Daoy (cell line): ENCODE measurements at places on chromosomes 6 and 20. TPM values are rescaled to one million over a fixed set of nuclear protein-coding genes. Genes with fewer than 3 reads are reported as not detected.

- no peak for DNase-seq
Observed at GRCh38 chr6:168310945-168311344, 8.6 kb downstream of the DACT2 start.

- DNase-seq: peak; percentile 83
Observed at GRCh38 chr6:93419304-93420162, at the start of gene EPHA7. Gene EPHA7, minus strand, starts transcription at chr6:93419559. Its CDS starts 218 bp downstream, at chr6:93419341.

DNA sequence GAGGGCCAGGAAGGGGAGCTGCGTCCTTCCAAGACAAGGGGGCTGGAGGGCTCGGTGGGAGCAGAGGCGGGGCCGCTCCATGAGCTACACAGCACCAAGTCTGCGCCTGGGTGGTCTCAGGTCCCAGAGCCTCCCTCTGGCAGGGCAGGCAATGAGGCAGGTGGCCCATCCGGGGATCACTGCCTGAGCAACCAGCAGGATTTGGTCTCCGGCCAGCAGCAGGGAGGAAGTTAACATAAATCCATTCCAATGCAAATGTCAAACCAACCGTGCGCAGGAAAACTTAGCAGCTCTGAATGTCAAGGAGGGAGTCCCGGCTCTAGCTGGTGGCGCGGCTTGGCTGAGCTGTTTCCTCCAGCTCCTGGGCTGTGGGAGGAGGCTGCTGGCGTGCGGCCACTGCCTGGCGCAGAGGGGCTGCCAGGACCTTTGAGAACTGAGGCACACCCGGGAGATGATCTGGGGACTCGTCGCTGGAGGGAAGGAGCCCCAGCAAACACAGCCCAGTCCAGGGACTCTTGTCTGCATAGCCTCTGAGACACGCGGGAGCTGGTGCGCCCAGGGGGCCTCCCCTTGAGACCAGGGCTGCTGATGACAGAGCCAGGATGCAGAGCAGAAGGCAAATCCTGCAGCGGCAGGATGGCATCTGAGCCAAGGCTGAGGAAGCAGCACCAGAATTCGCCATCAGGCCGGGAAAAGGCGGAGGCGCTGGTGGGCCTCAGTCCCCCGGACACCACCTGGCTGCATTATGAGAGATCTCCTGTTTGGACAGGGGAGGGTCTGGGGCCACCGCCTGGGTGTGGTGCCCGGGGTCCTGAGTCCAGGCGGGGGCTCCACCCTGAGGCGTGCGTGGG lies 33.1 kb upstream of the CHRNA4 start:
- peak; percentile 34 for DNase-seq

DNA sequence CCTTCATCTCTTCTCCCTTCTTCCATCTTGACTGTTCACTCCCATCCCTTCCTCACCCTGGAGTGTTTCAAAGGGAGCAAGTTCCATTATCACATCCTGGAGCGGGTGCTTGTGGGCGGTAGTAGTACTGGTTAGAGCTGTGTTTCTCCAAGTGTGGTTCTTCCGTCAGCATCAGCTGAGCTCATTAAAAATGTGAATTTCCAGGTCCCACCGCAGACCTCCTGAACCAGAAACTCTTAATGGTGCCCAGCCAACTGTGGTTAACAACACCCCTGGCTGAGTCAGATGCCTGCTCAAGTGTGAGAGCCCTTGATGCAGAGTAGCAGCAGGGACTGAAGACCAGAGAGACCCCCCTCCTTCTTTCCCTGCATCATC lies 24.4 kb downstream of the ANGPT4 start:
- peak; percentile 79 for DNase-seq

DNA sequence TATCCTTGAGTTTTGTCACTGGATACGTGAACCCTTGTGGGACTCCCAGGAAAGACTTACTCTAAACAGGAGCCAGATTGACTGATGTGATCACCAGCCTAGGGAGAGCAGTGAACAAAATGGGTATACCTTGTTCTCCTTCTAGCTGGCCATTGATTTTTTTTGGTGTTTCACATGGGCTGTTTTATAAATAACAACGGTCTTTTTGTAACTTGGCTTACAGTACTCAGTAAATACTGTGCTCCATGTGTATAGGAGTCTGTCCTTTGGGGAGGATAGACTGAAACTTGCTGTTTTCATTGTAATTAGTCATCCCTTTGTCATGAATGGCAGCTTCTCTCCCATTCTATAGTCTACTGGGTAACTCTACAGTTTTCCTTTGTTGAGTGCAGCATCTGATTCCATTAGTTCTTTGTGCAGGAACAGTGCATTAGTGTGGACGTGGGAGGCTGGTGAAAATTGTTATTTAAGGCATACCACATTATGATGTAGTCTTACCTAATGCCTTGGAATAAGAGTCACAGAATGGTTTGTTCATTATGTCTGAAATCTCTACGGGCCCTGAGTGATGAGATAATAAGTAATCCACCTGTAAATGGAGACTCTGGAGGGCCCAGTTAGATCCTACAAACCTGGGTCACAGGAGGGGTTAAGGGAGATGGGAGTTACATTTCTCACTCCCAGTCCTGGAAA lies 89.5 kb downstream of the TIAM2 start:
- peak; percentile 44 for DNase-seq

DNA sequence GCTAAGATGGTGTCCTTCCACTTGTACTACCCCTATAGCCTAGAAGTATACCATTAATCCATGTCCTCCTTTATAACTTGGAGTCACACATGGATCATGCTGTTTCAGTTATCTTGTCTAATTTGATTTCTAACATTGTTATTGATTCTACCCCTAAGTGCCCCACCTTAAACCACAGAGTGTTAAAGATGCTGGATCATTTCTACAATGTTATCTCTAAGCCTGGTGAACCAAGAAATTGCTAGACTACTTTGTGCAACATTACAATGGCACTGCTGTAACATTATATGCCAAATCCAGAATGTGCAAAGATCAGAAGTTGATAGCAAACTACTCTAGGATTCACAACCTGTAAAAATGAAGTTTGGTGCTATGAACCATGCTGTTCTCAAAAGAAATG lies 1.7 kb downstream of the CGA start:
- no peak for DNase-seq

- no peak for DNase-seq
Observed at GRCh38 chr6:42159431-42160024, 13.6 kb upstream of the GUCA1A start.

- peak; percentile 77 for DNase-seq
Observed at GRCh38 chr6:137313928-137314855, 95.0 kb upstream of the IFNGR1 start.

- DNase-seq: no peak
Observed at GRCh38 chr6:109202409-109203264, 107.3 kb downstream of the CEP57L1 start.

DNA sequence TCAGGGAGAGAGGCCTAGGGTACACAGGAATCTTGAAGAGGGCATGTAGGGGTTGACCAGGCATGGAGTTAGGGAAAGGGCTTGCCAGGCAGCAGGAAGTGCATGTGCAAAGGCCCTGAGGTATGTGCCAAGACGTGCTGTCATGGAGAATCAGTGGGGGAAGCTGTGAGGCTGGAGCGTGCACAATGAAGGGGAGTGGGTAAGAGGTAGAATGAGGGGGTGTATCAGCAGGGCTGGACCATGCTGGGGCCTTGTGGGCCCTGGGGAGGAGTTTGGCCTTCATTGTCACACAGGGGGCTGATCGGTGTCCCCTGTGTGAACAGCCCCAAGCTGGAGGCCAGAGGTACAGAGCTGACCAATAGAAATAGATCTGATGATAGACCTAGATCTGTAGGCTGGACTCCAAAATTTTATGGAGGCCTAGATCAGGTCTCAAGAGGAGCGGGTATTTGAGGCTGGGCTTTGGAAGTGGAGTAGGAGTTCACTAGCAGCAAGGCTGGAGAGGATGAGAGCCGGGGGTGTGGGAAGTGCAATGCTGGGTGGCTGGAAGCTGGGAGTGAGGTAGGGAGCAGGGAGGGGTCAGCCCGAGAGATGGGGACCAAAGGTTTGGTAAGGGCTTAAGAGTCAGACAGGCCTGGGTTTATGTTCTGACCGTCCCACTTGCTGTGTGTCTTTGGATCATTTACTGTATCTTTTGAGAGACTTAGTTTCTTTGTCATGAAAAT lies 3.0 kb downstream of the SRC start:
- no peak for DNase-seq

GRCh38 chr6:122461885-122462284 lies 9.7 kb downstream of the SERINC1 start:
- no peak for DNase-seq

DNA sequence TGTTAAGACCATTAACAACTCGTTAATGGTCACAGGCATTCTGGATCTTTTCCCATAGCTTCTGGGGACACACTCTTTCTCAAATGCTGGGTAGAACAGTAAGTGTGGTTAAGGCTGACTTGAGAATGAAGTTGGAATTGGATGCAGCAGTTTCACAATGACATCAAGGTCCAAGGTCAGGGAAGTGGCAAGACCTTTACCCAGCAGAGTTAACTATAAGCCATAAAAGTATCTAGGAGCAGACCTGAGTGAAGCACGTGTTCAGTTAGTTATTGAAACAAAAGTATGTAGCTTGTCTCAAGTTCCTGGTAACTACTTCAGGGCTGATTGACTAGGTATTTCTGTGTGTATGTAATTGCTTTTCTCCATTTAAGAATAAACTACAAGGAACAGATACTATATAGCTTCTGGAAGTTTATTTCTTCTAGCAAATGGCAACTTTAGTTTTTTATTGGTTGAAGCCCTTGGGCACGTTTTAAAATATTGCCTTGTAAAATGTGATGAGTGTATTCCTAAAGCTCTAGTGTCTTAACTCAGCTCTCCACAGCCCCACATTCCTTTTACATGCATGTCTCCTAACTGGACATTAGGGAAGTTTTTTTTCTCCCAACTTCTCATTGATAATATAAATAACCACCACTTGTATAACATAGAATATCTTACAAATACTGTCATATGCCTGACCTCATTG lies 479.0 kb upstream of the CITED2 start:
- peak; percentile 6 for DNase-seq

- peak; percentile 89 for DNase-seq
Observed at GRCh38 chr6:98845211-98846020, 11.0 kb downstream of the POU3F2 start.

GRCh38 chr6:105757512-105758200 lies 328.5 kb upstream of the PRDM1 start:
- no peak for DNase-seq

- DNase-seq: no peak
Observed at GRCh38 chr6:158115508-158115907, 52.6 kb downstream of the SERAC1 start.

DNA sequence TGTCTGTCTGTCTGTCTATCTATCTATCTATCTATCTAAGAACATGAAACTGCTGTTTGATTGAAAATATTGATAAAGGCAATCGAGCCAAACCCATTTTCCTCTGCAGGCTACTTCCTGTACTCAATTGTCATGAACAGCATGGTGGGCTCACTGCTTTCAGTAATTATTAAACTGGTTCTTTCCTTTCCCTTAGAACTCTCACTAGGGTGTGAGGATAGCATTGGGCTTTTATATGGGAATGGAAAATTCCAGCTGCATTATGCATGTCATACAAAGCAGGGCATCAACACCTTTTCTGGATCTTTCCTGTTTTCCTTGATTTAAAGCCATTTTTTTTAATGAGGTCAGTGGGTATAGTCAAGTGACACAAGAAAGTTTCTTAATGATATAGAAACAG lies 161.0 kb upstream of the SYNCRIP start:
- DNase-seq: no peak

- no peak for DNase-seq
Observed at GRCh38 chr20:37411408-37412219, 65.7 kb downstream of the SRC start.

GRCh38 chr6:14929291-14929690 lies 316.6 kb upstream of the JARID2 start:
- DNase-seq: no peak

- no peak for DNase-seq
Observed at GRCh38 chr20:57467742-57468141, 57.2 kb downstream of the CTCFL start.

- no peak for DNase-seq
Observed at GRCh38 chr20:31706607-31707257, 15.9 kb downstream of the BCL2L1 start.

DNA sequence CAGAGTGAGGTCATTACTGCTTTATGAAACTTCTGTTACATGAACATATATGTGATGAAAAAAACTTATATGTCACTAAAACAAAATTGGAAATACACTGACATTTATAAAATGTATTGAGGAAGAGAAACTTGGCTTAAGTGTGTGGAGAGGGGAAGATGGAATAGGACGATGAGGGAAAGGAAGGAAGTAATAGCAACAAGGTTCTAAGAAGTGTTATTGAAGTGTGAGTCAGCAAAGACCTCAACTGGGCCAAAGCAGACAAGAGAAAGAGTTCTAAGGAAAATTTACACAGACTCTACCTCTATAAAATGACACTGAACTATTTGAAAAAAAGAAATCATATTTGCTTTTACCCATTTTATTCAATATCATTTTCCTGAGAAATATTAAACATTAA lies 38.3 kb downstream of the SNX3 start:
- no peak for DNase-seq

DNA sequence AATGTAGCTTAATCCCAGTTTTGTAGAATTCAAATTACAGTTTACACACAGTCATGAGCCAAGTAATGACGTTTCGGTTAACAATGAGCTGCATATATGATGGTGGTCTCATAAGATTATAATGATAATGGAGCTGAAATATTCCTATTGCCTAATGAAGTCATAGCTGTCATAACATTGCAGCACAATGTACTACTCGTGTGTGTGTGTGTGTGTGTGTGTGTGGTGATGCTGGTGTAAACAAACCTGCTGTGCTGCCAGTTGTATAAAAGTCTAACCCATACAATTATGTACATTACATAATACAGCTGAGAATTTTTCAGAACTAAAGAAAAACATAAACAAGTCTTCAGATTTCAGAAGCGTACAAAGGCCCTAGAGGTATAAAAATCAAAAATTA lies 66.7 kb upstream of the ARID1B start:
- DNase-seq: no peak

GRCh38 chr6:5986861-5987260 lies 19.9 kb downstream of the NRN1 start:
- no peak for DNase-seq

DNA sequence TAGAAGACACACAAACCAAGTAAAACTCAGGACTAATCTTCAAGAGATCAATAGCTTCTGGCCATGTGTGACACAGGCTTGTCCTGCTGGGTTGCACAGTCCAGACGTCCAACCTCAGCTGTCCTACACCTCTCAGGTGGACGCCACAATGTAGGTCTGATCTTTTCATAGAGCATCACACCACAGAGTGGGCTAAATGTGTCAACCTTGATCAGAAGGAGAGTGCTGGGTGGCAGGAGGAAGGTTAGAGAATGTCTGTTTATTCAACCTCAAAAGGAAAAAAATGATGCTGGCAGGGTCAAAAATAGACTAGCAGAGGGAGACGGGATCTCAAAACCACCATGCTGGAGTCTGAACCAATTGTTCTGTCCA lies 41.7 kb downstream of the GFOD1 start:
- no peak for DNase-seq

GRCh38 chr6:139448051-139448649 lies 73.7 kb upstream of the CITED2 start:
- DNase-seq: no peak

The PBOV1 gene
- not detected in 2 replicates for total RNA-seq

The VSTM2L gene
- 6.9 and 10.0 TPM in 2 replicates for total RNA-seq

The SLPI gene
- total RNA-seq: not detected in 2 replicates

The DAAM2 gene
- total RNA-seq: 2.1 and 5.2 TPM in 2 replicates

The OLIG3 gene
- not detected in 2 replicates for total RNA-seq

The BMP2 gene
- total RNA-seq: 1.8 and 2.5 TPM in 2 replicates

The LAMA5 gene
- total RNA-seq: 3.1 and 9.6 TPM in 2 replicates

The NINL gene
- 3.3 and 5.8 TPM in 2 replicates for total RNA-seq

The DYNLT2 gene
- 1.8 and 2.3 TPM in 2 replicates for total RNA-seq

The BCL2L1 gene
- total RNA-seq: 49.1 and 55.1 TPM in 2 replicates

The RIMS4 gene
- total RNA-seq: 2.0 and 2.1 TPM in 2 replicates

The TRIM10 gene
- total RNA-seq: not detected in 2 replicates

The HLA-F gene
- total RNA-seq: 19.9 and 21.8 TPM in 2 replicates

The LINC00237 gene
- 4.4 TPM in 1 of 2 replicates, not detected in the other for total RNA-seq

The PLA2G7 gene
- total RNA-seq: not detected in 2 replicates

The PPT2 gene
- 29.4 and 145 TPM in 2 replicates for total RNA-seq

The POPDC3 gene
- 26.3 and 33.3 TPM in 2 replicates for total RNA-seq
